ENCODE measurements at places on chromosomes 1 and 21. TPM values are rescaled to one million over a fixed set of nuclear protein-coding genes. Genes with fewer than 3 reads are reported as not detected.
A peak's percentile ranks its signal among the peaks of the same experiment; 100 is the strongest.

Gene LRRN2
- 1.3 TPM for polyA plus RNA-seq

- DNase-seq = no peak
These were observed 1.3 kb downstream of the NPHP4 start for GRCh38 chr1:5990913-5991312.

Gene EEIG2
- 40.7 TPM for polyA plus RNA-seq

- DNase-seq = no peak
These were observed 922 bp downstream of the CPT2 start for GRCh38 chr1:53197291-53198200.

- DNase-seq = no peak
These were observed 122.4 kb upstream of the COL6A1 start for GRCh38 chr21:45859041-45859761.

- no peak for DNase-seq
These were observed 115.4 kb upstream of the RAB4A start for GRCh38 chr1:229155472-229155871.

Gene PHLDA3
- polyA plus RNA-seq = 25.6 TPM

DNA sequence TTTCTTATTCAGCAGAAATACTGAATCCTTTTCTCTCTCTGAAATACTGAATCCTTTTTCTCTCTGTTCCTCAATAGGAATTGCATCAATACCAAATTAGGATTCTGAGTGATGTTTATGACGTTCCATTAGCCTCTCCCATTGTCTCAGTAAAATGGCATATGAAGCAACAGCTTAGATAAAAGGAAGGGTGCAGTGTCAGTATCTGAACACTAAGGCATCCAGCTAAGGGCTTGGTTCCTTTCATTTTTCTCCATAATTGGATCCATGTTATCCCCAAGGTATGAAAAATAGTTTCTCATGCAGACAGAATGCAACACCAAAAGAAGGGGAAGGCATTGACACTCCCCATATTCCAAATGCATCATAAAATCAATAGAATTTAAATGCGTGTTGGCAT, 61.5 kb upstream of the RAVER2 start:
- DNase-seq = no peak

- no peak for DNase-seq
These were observed 305.9 kb downstream of the BRINP2 start for GRCh38 chr1:177476676-177477075.

DNA sequence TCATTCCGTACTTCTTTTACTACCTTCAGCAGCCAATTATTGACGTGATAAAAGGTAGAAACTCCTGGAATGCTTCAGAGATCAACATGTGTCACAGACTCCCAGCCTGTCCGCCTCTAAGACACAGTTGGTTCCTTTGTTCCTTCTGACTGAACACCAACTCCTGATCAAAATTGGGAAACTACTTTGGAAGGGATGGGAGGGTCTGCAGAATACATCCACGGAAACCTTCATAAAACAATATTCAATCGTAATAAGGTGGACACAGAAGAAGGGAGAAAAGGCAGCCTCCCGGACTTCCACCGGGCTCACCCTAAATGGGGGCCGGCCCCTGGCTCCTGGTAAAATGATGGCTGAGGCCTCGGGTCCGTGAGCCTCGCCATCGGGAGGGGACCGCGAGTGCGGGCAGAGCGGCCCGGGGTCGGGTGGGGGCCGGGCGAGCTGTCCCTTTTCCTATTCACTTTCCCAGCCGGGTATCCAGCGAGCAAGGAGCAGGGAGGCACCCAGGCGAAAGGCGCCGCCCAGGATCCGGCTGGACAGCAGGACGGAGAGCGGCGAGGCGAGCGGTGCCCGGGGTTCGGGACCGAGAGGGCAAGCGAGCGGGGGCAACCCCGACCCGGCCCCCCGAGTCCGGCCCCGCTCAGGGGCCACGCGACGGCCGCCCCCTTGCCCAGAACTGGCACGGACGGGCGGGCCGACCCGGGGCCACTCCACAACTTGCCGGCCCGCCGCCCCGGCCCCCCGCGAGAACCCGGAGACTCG, 805 bp downstream of the NRIP1 start:
- peak; percentile 33 for DNase-seq

- DNase-seq = no peak
These were observed 17.4 kb upstream of the BCAR3 start for GRCh38 chr1:93699049-93699384.

Gene ELF3
- 63.4 TPM for polyA plus RNA-seq

- no peak for DNase-seq
These were observed 7.2 kb downstream of the METTL13 start for GRCh38 chr1:171788696-171789095.

DNA sequence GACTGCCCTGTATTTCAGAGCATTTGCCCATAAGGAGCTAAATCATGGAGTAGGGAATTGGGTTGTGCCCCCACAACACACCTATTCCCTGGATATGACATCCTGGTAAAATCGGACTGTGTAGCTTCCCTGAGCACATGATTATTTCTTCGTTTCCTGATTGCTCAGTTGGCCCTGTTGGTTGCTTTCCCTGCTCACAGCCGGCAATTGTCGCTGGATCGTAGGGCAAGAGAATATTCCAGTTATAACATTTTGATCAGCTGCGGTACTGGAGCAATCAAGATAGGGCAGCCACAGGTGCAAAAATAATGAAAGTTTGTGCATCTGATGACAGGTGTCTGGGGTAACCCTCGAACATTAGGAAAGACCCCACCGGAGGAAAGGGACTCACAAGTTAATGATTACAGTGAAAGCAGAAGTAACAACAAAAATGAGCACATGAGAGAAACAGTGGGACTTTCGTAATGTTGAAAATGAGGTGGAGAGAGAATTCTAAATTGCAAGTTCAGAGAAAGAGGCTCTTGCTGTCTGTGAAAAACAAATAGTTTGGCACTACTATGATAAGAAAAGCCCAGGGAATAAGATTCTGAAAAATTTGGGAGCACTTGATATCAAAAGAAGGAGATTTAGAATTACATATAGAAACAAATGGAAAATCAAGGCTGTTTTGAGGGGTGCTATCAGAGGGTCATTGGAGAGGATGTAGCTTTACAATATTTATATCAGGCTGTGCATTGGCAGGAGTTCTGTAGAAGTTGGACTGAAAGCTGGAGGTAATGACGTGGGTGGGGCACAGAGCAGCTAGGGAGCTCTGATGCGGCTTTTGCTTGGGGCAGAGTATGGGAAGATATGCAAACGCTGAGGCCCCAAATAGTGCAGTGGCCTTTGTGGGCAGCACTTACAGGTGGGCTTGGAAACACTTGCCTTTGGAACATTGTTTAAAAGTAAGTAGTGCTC, at the start of gene MAB21L3:
TSS of gene MAB21L3 (plus strand) at position 833 of the 957 bp plus-strand sequence. CDS start 1,217 bp downstream, outside the sequence.
- DNase-seq = no peak

- DNase-seq = no peak
These were observed 670.5 kb downstream of the KIF26B start for GRCh38 chr1:245825128-245825901.

Gene IL20
- polyA plus RNA-seq = not detected

Gene OR10X1
- polyA plus RNA-seq = not detected

- no peak for DNase-seq
These were observed 306.5 kb downstream of the AJAP1 start for GRCh38 chr1:4960782-4961475.

DNA sequence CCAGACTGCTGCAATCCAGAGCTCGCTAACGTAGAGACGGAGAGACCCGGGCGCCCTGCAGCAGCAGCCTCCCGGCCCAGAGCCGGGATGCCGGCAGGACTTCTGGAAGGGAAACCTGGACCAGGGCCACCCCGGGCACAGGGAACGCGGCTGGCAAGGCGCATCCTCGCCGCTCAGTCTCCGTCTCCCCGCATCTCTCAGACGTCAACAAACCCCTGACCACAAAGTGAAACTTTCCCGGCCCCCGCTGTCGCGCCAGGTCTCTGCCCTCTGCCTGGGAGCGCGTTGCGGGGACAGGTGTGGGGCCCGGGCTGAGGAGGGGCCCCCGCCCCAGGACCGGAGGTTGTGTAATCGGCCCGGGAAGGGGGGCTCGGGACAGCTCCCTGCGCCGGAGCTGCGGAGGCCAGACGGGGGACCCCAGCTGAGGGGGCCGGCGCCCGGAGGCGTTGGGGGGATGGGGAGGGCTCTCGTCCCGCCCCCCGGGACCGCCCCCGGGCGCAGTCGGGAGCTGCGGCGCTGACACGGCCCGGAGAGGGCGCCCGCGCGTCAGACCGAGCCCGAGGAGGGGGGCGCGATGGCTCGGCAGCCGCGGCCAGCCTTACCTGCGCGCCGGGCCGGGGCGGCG, 116.6 kb upstream of the HIVEP3 start:
- peak; percentile 74 for DNase-seq

- no peak for DNase-seq
These were observed 144.0 kb downstream of the FMN2 start for GRCh38 chr1:240235521-240236288.

Gene SSU72
- polyA plus RNA-seq = 66.3 TPM

- DNase-seq = peak; percentile 86
These were observed 850 bp downstream of the SESN2 start for GRCh38 chr1:28259934-28260802.

DNA sequence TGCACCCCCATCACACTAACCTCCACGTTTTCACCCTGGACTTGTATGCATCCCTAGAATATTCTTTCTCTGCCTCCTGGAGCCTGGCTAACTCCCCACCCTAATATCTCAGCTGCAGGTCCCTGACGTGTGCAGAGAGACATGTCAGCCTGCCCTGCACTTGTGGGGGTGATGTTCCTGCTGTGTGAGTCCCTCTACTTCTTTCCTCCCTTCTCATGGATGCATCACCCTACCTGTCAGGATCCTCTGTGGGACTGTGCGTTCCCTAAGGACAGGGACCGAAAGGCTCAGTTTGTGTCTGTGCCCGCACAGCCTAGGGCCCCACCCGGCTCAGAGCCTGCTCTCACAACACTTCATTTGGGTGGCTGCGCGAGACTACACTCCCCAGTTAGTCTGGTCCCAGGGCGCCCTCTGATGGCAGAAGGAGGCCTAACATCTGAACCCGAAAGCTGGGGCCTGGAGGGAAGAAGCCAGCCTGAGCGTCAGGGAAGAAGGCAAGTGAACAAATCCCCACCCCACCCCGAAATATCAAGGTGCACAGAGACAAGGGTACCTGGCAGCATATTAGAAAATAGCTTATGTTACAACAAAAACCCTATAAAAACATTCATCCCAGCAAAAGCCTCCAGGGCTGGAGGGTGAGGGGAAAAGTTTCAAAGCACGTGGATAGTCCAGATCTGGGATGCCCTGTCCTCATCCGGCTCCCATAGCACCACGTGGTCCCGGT, 3.7 kb downstream of the CD52 start:
- DNase-seq = peak; percentile 63

Gene ANGPTL3
- 0.56 TPM for polyA plus RNA-seq

DNA sequence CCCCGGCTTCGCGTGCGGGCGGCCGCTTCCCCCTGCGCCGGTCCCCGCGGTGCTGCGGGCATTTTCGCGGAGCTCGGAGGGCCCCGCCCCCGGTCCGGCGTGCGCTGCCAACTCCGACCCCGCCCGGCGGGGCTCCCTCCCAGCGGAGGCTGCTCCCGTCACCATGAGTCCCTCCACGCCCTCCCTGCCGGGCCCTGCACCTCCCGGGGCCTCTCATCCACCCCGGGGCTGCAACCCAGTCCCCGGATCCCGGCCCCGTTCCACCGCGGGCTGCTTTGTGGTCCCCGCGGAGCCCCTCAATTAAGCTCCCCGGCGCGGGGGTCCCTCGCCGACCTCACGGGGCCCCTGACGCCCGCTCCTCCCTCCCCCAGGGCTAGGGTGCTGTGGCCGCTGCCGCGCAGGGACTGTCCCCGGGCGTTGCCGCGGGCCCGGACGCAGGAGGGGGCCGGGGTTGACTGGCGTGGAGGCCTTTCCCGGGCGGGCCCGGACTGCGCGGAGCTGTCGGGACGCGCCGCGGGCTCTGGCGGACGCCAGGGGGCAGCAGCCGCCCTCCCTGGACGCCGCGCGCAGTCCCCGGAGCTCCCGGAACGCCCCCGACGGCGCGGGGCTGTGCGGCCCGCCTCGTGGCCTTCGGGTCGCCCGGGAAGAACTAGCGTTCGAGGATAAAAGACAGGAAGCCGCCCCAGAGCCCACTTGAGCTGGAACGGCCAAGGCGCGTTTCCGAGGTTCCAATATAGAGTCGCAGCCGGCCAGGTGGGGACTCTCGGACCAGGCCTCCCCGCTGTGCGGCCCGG, 159.2 kb downstream of the RUNX1 start:
- peak; percentile 83 for DNase-seq

DNA sequence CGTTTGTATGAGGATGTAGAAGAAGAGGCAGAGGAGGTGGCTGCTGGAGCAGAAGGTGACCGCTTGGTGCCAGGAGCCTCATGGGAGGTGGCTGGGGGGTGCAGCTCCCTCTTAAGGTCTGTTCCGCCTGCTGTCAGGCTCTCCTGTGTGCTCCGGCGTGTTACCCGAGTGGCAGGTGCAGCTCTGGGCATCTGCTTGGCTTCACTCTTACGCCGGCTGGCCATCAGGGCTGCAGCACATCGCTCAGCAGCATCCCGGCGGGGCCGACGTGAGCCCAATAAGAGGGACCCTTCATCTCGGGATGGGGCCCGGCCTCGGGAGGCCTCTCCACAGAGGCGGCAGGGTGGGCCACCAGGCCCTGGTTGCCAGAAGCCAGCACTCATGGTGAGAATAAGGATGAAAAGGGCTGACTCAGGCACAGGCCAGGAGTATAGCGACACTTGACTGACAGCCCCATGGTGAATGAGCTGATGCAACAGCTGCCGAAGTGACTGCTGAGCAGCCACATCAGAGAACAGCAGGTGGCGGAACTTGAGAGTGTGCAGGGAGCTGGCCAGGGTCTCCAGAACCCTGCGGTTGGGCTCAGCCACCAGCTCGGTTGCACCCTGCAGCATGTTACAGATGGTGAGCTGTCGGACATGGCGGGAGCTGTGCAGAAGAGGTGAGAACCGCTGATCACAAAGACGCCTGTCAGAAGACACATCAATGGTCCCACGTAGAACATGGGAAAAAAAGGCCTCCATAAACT, 17.5 kb downstream of the LRRC41 start:
- no peak for DNase-seq

Gene SFN
- 0.75 TPM for polyA plus RNA-seq

DNA sequence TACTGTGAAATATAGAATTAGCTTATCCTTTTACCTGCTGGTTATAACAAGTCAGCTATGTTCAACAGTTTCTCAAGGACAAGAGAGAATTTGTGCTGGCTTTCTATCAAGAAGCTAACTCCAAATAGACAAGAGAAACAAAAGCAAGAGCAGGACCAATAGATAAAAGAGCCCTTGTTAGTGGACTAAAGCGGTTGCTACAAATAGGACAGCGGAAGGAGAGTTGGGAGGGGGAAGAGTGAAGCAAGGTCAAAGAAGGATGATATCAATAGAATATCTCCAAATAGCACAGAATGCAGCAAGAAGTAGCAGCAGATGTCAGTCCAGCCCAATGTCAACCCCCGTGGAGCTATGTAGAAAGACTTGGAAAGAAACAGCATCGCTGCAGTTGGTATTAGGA, 53.0 kb upstream of the AKT3 start:
- no peak for DNase-seq

Gene GPR52
- polyA plus RNA-seq = not detected

Gene LIPI
- polyA plus RNA-seq = 1.0 TPM

DNA sequence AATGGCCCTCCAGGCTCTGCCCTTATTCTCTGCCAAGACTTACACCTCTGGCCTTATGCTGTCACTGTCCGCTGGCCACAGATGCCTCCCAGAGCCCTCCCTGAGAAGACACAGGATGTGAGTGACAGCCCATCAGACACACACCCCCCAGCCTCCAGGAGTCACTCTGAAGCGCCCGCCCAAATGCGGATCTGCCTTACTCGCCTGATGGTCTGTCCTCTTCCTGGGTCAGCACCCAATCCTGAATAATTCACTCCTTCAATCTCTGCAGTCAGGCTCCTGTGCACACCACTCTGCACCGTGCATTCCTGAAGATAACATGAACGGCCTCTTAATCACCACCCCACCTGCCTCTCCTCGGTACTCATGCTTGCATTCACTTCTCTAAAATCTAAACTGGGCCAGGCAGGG, 14.7 kb downstream of the CLSTN1 start:
- no peak for DNase-seq

Gene TAL1
- 8.2 TPM for polyA plus RNA-seq

GRCh38 chr1:221541296-221541695, 200.6 kb downstream of the DUSP10 start:
- no peak for DNase-seq

All from right lung (tissue), 10 donors.